ENCODE measurements at places on chromosomes 12 and 14.

GRCh38 chr14:61416591-61416990 lies 95.2 kb downstream of the PRKCH start:
- no peak for DNase-seq

DNA sequence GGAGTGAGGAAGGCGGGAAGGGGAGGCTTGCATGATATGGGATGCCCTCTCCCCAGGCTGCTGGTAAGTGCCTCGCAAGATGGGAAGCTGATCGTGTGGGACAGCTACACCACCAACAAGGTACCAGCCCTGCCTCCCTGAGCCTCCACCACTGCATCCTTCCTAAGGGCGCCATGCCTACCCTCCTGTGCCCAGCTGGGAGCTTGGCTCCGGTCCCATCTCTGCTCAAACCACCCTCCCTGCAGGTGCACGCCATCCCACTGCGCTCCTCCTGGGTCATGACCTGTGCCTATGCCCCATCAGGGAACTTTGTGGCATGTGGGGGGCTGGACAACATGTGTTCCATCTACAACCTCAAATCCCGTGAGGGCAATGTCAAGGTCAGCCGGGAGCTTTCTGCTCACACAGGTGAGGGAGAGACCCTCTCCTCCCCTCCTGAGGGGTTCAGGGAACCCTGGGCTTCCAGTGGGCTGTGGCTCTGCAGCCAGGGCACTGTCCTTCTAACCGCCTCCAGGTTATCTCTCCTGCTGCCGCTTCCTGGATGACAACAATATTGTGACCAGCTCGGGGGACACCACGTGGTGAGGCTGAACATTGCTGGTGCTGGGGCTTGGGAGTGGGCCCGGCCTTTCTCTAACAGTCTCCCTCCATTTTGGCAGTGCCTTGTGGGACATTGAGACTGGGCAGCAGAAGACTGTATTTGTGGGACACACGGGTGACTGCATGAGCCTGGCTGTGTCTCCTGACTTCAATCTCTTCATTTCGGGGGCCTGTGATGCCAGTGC lies 2.6 kb downstream of the GNB3 start:
- DNase-seq, result no peak

DNA sequence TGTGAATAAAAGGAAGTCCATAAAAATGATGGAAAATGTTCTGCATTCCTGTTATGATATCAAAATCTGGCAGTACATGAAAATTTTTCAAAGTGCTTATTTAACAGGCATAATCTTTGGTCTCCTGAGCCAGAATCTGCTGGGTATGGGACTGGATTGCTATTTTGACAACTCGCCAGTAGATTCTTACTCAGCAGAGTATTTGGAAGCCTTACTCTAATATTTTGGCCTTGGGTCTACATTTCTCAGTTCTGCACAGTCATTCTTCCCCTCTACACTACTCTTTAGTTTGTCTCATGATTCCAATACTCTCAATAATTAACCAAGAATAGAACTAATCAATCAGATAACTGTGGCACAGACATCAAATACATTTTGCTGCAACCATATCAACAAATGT lies 1.1 kb upstream of the SLCO1B1 start:
- DNase-seq, result no peak

GRCh38 chr12:118840399-118840798 lies 140.9 kb upstream of the SRRM4 start:
- DNase-seq, result no peak
